EH (cell line): ENCODE measurements at places on chromosomes 13 and 19.
A peak's percentile ranks its signal among the peaks of the same experiment; 100 is the strongest.

- no peak for DNase-seq
Observed at GRCh38 chr19:10113592-10113963, 2.1 kb downstream of the P2RY11 start.

DNA sequence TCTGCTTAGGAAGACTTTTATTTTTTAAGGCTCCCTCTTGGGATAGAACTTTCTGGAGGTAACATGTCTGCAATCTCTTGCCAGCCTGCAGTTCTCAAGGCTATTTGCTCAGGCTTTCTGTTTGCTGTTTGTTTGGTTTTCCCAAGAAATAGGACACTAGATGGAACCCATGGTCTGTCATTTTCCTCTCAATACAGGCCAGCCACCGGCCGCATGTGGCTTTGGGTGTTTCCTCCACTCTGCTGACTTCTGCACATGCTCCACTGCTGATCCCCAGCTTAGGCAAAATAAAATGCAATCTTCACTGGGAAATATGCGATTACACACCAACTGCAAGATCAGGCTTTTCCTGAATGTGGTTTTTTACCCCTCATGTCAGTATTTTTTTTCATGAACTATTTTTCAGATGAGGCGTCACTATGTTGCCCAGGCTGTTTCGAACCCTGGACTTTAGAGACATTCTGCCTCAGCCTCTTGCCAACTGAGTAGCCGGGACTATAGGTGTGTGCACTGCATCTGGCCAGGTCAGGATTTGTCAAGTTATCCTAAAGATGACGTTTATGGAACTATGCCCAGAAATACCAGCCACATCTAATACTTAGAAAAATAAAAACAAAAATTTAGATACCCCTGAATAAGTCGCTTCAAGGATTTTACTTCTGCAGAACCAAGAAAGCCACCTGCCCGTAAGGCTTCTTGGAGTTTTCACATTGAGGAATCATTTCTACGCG is 94.3 kb upstream of the PABPC3 start:
- peak; percentile 4 for DNase-seq

DNA sequence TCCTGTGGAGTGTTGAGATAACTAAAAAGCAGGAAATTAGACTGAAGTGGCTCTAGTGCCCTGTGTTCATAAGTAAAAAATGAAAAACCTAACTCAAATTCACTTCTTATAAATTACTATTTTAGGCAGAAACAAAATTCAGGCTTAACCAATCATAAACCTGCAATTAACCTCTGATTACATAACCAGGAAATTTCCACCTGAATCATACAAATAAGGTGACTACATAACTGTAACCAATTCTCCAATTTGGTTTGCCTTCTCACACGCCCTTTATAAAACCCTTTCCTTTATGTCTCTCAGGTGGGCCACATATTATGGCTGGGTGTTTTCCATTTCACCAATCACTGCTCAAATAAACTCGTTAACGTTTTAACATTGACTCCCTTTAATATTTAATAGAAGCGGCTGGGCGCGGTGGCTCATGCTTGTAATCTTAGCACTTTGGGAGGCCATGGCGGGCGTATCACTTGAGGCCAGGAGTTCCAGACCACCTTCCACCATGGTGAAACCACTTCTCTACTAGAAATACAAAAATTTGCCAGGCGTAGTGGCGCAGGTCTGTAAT is 22.9 kb upstream of the ZNF724 start:
- no peak for DNase-seq

- DNase-seq: no peak
Observed at GRCh38 chr19:55355213-55355821, 798 bp upstream of the COX6B2 start.

DNA sequence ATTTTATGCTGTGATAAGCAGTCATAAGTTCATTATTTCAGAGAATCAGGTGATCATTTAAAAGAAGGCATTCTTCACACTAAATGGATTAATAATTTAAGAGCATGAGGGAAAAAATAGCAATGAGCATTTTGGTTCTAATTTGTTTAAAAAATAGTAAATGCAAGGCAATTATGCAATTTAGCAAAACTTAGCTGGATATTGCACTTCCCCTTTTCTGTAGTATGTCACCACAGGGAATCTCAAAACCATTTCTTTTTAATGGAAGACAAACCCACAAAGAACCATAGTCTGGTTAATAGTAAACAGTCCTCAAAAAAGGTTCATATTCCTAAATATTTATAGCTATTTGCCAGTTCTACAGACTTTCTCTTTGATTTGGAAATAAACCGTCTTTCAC is 30.2 kb downstream of the COG6 start:
- DNase-seq: no peak

DNA sequence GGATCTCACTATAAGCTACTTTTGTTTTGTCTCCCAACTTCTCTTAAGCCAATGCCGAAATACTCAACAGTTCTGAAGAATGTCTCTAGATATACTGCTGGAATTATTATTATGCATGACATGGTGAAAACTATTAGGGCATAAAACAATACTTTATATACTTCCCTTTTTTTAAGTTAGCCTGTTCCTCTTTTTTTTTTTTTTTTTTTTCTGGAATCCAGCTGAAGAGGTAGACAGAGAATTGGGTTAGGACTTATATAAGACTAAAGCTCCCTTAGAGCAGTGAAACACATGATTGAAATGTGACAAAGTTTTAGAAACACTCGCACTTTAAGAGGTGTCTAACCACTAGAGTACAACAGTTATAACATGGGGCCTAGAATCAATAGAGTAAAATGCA is 850.9 kb upstream of the PCDH9 start:
- no peak for DNase-seq

GRCh38 chr13:26435171-26435570 is 122.3 kb upstream of the WASF3 start:
- DNase-seq: no peak

- DNase-seq: peak; percentile 9
Observed at GRCh38 chr19:19081642-19082151, 17.9 kb downstream of the SLC25A42 start.

DNA sequence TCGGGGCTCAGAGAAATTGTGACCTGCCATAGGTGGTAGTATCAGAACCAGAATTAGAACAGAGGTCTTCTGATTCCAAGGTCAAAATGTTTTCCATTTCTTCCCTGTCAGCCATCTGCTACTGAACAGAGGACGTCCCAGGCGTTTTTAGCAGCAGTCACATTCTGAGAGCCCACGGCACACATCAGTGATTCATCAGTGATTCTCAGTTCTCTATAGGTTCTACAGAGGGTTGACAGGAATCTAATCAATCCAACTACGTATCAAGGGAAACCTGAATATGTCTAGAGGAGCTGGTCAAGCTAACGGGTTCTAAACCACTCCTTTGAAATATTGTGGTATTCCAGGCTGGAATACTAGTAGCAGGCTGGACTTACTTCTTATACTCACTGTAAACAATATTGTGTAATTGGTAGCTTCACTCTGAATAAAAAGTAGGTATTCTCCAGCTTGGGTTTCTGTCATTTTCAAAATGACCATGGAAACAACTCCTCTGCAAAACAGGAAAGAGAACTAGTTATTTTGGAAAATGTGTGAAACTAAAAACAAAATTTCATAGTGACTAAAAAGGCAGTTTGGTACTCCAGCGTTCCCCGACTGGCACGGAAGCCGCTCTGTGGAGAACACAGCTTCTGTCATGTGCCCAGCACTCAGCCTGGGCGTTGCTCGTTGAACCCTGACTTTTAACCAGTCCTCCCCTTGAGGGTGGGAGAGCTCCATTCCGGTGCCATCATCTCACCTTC is 43.2 kb downstream of the FLT3 start:
- no peak for DNase-seq

DNA sequence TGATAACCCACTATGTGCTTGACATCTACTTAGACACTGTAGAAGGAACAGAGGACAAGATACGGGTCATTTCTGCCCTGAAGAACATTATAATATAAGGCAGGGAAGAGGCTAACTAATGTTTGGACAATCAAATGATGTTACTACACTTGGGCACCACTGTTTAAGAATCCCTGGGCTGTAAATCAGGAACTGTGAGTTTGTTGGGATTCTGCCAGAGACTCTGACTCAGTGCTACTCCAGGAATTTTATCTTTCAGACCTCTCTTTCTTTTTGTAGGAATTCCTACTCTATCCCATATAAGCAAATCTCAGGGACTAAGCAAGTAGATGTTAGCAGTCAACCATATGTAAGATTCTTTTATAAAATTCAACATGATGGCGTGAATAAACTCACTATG is 3.1 kb upstream of the ZNF471 start:
- DNase-seq: peak; percentile 48

- DNase-seq: no peak
Observed at GRCh38 chr19:3398114-3398899, 31.9 kb downstream of the NFIC start.

DNA sequence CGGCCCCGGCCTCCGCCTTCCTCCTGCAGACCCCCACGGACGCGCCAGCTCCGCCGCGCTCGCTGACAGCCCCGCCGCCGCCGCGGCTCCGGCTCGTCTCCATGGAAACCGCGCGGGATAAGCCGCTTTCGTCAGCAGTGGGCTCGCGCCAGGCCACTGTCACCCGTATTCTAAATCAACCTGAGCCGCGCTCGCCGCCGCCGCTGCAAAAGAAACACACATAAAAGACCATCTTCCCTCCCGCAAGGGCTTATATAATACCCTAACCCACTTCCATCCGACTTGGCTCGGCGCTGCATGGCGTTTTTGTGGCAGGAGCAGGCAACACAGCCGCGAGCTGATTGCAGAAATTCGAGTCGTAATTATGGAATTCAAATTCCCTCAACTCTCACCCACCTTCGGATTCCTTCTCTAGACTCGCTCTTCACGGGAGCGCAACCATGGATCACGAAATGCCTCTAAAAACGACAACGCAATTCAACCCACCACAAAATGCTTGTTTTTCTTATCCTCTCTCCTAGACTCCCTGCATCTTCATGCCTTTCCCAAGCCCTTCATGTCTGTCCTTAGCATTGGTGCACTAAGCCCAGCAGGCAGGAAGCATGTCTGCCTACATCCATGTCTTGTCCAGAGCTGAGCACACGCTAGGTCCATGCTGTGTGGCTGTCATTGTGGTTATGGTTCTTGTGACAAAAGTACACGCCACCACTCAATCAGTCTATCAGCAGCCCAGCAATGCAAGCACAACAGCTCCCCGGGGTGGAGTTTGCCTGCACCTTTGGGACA is at the start of gene AMER2:
TSS of gene AMER2 (minus strand) at position 772 of the 786 bp plus-strand sequence. CDS start at position 103, 669 bp downstream.
- DNase-seq: peak; percentile 12

- no peak for DNase-seq
Observed at GRCh38 chr19:28023064-28023463, 1189.9 kb downstream of the UQCRFS1 start.

DNA sequence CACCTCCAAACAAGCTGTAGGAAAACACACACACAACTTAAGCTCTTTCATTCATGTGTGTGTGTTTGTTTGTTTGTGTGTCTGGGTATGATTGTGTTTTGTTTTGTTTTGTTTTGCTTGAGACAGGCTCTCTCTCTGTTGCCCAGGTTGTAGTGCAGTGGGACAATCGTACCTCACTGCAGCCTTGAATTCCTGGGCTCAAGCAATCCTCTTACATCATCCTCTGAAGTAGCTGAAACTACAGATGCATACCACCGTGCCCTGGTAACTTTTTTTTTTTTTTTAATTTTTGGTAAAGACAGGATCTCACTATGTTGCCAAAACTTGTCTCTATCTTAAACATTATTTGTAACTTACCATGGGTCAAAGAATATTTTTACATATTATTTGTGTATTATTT is 431.7 kb downstream of the SLITRK1 start:
- peak; percentile 44 for DNase-seq

DNA sequence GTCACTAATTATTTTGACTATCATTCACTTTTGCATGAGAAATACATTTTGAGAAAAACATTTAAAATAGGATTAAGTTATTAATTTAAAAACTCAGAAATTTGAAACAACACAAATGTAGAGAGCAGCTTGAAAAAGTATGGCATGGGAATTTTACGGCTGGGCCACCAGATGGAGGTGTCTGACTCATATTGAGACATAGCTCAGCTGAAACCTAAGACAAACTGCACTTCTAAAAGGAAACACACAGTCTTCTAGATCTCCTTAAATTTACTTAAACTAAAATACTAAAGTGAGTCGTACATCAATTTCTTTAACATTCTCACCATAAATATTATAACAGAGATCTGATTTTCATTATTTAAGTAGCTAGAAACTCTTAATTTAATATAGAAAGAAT is 41.9 kb upstream of the POSTN start:
- DNase-seq: peak; percentile 82

GRCh38 chr13:48156466-48156865 is 61.6 kb upstream of the MED4 start:
- no peak for DNase-seq

- no peak for DNase-seq
Observed at GRCh38 chr13:105177265-105177900, 1358.1 kb downstream of the EFNB2 start.

DNA sequence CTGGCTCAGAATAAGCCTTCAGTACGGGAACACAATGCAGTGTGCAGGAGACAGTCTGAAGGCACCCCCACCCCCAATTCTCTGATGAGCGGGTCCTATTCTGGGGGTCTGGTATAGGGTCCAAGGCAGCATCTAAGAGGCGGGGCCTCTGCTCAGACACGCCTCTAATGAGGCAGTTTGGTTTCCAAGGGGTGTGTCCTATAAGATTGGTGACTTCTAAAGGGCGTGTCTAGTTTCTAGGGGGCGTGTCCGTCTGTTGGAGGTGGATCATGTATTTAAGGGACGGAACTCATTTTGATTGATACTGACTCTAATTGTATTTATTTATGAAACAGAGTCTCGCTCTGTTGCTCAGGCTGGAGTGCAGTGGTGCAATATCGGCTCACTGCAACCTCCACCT is 8.7 kb downstream of the FIZ1 start:
- peak; percentile 29 for DNase-seq

DNA sequence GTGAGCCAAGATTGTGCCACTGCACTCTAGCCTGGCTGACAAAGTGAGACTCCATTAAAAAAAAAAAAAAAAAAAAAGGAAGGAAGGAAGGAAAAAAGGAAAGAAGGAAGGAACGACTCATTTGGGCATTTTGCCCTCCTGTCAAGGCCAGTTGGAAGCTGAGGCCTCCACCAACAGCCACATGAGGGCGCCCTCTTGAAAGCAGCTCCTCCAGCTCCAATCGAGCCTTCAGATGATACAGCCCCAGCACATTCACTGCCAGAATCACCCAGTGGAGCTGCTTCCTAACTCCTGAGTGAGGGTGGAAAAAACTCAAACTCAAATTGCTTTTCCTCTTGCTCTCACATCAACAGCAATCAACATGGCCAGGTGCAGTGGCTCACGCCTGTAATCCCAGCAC is 40.9 kb downstream of the GNG7 start:
- no peak for DNase-seq

DNA sequence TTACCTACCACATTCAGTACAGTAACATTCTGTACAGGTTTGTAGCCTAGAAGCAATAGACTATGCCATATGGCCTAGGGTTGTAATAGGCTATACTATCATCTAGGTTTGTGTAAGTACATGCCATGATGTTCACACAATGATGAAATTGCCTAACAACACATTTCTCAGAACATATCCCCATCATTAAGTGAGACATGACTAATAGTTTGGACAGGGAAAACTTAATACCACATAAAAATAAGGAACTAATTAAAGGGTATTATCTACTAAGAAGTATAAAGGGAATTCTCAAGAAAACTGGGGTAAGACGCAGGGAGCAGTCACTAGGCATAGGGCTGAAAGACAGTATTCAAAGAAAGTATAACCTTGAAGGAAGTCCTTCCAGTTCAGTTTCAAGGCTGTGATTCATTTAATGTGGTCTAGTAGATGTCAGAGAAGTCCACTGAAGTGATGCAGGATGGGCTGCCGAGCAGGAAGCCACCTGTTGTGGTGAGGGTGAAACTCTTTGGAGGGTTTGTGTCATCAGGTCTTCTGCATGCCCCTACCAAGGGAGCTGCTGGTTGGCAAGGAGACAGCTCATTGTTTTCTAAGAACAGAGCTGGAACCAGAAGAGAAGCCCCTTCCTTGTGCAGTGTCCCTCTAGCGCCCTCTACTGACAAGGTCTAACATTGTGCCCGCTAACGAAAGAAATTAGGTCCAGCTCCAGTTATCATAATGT is 122.9 kb downstream of the OLFM4 start:
- peak; percentile 53 for DNase-seq
